Heart left ventricle (tissue), 16 donors: ENCODE measurements at places on chromosomes 2 and 18. TPM values are rescaled to one million over a fixed set of nuclear protein-coding genes. Genes with fewer than 3 reads are reported as not detected.

ACKR3 gene
- total RNA-seq: 49.4 TPM

VWA3B gene
- total RNA-seq: 0.30 TPM

DNA sequence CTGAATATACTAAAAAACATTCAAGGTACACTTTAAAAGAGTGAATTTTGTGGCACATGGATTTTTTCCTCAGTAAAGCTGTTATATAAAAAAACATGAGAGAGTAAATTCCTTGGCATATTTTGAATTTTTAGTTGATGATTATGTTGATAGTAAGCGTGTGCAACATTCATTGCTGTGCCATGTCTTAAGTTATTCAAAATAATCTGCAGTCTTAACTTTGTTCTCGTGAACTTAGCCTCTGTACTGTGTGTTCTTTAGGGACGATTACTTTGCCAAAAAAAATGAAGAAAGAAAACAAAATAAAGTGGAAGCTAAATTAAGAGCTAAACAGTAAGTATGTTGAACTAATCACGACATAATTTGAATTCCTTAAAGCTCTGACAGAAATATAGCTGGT lies 9.6 kb downstream of the SSB start:
- H3K36me3 ChIP-seq: peaks cover 94% of the 10 kb centered on the region
- H3K4me1 ChIP-seq: no peaks in the 10 kb centered on the region
- H3K27me3 ChIP-seq: no peaks in the 10 kb centered on the region
- no peak overlapping the region for H3K27ac ChIP-seq

DNA sequence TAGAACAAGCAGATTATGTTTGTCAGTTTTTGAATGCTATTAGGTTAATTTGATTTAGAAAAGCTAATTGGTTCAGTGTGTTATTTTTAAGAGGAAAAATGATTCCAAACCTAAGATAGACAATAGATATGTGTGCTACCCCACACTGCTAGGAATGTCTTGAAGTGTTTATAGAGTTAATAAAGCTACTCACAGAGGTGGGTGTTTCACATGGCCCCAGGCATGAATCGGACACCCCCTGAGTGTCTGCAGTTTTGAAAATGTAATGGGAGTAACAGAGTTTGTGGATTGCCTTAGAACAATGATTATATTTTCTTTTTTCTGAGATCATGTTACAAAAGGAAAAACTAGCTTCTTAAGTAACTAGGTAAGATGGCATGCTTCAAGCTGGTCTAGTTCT lies 348.3 kb downstream of the ADCYAP1 start:
- no peaks in the 10 kb centered on the region for H3K4me1 ChIP-seq
- H3K27ac ChIP-seq: no peak overlapping the region
- no peaks in the 10 kb centered on the region for H3K36me3 ChIP-seq
- DNase-seq: no peak
- H3K4me3 ChIP-seq: no peak overlapping the region

DNA sequence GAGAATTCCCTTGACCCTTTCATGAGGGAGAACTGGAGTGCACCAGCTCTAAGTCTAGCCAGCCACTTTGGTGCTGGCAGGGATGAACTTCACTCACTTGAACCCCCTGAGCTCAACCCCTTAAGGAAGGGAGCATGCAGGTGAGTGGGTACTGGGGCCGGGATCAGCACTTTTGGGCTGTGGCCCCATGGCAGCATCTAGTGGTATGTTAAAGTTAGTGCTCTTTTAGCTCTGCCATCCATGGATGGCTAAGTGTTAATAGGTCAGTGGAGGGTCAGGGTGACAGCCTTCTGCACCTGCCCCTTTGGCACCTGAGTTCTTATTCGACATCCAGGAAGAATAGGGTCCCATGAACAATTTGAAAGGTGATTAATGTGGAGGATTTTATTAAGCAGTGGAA lies 689.0 kb upstream of the FSHR start:
- H3K27ac ChIP-seq: no peak overlapping the region
- H3K4me3 ChIP-seq: no peak overlapping the region
- DNase-seq: no peak
- H3K4me1 ChIP-seq: no peaks in the 10 kb centered on the region
- no peaks in the 10 kb centered on the region for H3K27me3 ChIP-seq
- no peaks in the 10 kb centered on the region for H3K36me3 ChIP-seq
